Muscle of arm (tissue), 14 donors: ENCODE measurements at places on chromosomes 1 and 21. TPM values are rescaled to one million over a fixed set of nuclear protein-coding genes. Genes with fewer than 3 reads are reported as not detected.
A peak's percentile ranks its signal among the peaks of the same experiment; 100 is the strongest.

The LYST gene
- polyA plus RNA-seq: 4.5 TPM

The DNASE2B gene
- polyA plus RNA-seq: 0.17 TPM

The KCNA10 gene
- polyA plus RNA-seq: 0.66 TPM

The VCAM1 gene
- polyA plus RNA-seq: 23.9 TPM

The ARHGEF19 gene
- 2.4 TPM for polyA plus RNA-seq

The SLC16A4 gene
- polyA plus RNA-seq: 11.6 TPM

The MFAP2 gene
- polyA plus RNA-seq: 46.7 TPM

The PODN gene
- 13.0 TPM for polyA plus RNA-seq

The FAM72B gene
- polyA plus RNA-seq: 2.5 TPM

DNA sequence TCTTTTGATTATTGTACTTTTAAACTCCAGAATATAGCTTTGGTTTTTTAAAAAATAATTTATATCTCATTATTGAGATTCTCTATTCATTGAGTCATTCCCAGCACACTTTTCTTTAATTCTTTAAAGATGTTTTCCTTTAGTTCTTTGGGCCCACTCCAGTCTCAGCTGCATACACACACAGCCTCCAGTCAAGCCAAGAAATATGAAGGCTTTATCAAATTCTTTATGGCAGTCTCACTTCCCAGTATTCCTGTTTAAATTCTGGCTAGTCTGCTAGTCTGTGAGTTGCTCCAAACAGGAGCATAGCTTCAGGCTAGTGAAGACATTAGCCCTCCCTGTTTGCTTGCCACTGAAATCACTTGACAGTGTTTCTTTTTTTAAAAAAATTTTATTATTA, 61.2 kb downstream of the CRP start:
- peak; percentile 0 for DNase-seq

- no peak for DNase-seq
Observed at GRCh38 chr1:155188268-155188667, 14.6 kb downstream of the TRIM46 start.

DNA sequence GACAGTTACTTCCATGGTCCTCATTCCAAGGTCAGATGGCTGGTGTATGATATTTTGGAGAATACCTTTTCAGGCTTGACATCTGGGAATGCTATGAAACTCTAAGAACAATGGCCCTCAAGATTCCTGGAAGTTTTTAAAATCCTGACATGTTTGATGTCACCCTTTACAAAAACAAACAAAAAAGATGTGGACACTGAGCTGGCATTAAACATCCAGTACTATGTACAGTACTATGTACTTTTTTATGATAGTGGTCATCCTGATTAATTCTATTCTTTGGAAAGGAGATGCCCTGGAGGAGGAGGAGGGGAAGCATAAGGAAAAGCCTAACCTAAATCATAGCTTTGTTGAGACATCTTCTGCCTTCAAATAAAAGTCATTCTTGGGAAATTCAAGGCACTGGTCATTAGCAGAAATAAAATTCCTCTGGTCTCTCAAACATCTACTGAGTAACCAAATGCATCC, 235.4 kb downstream of the HMCN1 start:
- DNase-seq: no peak

- no peak for DNase-seq
Observed at GRCh38 chr1:143748906-143749305, 222.9 kb downstream of the FAM72C start.

- DNase-seq: no peak
Observed at GRCh38 chr1:55860326-55860725, 645.2 kb upstream of the USP24 start.

DNA sequence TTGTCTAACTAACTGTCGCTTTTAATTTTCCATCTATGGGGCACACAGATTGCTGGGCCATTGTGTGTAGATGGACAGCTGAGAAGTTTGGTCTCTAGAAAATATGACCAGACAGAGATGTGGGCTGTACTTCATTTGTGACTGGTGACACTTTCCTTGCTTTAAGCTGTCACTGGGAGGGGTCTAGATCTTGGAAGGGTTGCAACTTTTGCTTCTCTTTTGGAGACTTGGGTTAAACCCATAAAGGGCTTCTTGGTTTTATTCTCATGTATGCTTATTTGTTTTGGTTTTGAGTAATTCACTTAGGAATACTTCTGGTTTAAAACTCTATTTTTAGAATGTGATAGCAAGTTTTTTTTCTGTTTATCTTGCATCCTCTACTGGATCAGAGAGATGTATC, 80.2 kb downstream of the ETS2 start:
- DNase-seq: no peak

- no peak for DNase-seq
Observed at GRCh38 chr1:81225789-81226602, 574.7 kb upstream of the ADGRL2 start.

GRCh38 chr1:152621993-152622392, 910 bp downstream of the LCE3A start:
- no peak for DNase-seq

DNA sequence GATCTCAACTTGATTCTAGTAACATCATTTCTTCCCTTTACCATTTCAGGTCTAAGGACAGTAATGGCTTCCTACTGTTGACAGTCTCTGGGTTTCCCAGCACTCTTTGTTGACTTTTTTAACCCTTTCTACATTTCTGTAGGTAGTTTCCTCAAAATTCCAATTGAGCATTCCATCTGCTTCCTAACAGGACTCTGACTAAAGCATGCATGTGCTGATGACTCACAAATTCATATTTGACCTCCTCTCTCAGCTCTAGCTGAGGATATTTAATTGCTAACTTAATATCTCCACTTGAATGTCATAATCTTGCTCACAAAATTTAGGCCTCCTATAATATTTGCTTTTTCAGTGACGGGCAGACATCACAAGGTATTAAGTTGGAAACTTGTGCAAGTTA, 93.3 kb upstream of the ZNHIT6 start:
- DNase-seq: no peak

DNA sequence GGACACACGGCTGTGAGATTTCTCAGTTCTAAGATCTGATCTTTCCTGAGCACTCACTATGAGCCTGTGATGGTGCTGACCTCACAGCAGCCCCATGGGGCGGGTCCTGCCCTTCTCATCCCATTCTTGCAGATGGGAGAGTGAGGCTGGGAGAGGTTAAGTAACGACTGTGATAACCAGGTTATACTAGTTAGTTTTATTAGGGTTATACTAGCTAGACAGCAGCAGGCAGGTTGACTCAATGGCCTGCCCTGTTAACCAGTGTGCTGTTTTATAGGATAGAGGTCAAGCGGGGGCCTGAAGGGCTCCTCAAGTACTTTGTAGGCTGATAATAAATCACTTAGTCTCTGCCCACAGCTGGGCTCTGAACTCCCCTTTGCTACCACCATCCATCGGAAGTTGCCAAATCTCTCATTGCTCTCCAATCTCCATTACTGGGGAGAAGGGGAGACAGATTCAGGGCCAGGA, 4.8 kb downstream of the CNTN2 start:
- no peak for DNase-seq

- DNase-seq: no peak
Observed at GRCh38 chr1:39933956-39934941, 20.7 kb upstream of the MFSD2A start.

- DNase-seq: no peak
Observed at GRCh38 chr1:214683621-214684020, 80.6 kb downstream of the CENPF start.

- no peak for DNase-seq
Observed at GRCh38 chr1:243469497-243469896, 213.7 kb downstream of the SDCCAG8 start.

GRCh38 chr1:41368366-41368765, 7.1 kb downstream of the FOXO6 start:
- no peak for DNase-seq

DNA sequence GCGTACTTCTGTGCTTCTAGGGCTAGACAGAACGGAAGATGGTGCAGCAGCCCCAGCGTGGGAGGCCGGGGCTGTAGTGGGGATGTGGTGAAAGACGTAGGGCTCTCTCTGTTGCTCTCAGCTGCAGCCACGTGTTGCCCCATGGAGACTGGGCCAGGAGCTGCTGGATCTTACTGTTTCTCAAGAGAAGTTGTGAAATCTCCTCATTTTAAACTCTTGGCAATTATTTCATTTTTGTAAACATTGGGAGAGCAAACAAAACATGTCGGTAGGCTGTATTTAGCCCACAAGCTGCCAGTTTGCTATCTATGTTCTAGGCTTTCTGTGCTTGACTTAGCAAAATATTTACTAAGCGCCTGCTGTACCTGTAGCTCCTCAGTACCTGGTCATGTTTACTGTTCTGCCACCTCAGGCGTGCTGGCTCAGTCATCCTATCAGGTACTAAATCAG, 15.9 kb upstream of the ELOA start:
- no peak for DNase-seq

DNA sequence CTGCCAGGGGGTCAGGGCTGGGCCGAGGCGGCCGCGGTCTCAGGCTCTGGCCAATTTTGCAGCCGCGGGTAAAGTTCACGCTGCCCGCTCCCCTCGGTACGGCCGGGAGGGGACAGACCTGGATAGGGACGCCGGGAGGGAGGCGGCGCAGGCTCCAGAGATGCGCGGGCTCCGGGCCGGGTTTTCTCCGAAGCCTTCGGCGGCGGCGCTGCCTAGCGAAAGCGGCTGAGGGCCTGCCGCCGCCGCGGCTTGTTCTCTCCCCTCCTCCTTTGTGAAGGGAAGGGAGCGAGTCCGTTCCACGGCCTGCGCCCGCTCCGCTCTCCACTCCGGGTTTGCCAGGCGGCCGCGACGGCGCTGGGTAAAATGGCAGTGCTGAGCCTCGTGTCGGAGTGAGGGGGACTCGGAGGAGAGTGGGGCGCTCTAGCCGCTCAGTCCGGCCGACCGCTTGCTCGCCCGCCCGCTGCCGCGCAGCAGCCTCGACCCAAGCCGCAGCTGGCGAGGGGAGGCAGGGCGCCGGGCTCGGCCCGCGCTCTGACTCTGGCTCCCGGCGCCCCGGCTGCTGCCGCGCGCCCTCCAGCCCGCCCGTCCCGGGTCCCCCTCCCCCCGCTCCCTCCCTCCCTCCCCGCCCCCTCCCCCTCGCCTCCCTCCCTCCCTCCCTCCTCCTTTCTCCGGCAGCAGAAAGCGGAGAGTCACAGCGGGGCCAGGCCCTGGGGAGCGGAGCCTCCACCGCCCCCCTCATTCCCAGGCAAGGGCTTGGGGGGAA, at the start of gene ARID1A:
ARID1A (plus strand) TSS at position 660 of the 763 bp plus-strand sequence. CDS start 389 bp downstream, outside the sequence.
- DNase-seq: peak; percentile 98

GRCh38 chr1:108590957-108591356, 31.1 kb downstream of the EEIG2 start:
- DNase-seq: peak; percentile 71
